ENCODE measurements at places on chromosomes 5 and 9.

DNA sequence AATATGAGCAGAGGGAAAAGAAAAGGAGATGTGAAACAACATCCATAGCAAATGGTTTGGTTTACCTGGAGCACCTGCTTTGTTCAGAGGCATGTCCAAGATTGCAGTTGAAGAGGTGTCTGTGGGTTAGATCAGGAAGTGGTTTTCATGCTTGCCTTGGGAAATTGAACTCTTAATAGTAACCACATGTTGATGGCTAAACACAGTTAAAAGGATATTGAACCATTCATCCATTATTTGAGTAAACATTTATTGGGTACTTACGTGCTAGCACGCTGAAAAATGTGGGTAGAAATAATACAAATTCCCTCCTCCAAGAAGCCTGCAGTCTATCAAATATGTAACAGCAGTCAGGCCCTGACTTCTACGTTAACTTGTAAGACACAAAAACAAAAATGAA lies 235.7 kb upstream of the TNC start:
- DNase-seq: no peak

- peak; percentile 92 for DNase-seq
Measured at GRCh38 chr9:128094166-128094949, 26.3 kb downstream of the SLC25A25 start.

DNA sequence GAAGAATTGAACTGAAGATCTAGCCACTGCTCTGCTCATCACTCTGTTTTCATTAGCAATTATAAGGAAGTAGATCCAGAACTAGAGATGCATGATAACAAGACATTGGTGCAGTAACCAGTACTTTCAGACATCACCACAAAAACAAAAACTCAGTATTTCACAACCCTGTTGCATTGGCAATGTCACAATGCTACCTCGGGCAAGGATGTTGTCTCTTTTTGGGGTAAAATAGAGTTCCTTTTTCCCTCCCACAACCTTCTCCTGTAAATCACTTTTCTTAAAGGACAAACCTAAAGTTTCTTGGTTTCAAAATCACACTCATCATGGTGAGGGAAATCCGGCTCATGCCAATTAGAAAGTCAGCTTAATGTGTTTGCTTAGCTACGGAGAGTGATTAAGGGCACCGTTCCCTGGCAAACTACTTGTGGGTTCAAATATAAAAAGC lies 420.1 kb upstream of the MEF2C start:
- DNase-seq: peak; percentile 42

GRCh38 chr5:169828385-169828784 lies 151.9 kb downstream of the INSYN2B start:
- no peak for DNase-seq

GRCh38 chr5:123673107-123673506 lies 161.1 kb downstream of the CSNK1G3 start:
- no peak for DNase-seq

- no peak for DNase-seq
Measured at GRCh38 chr5:62431735-62432620, 19.4 kb downstream of the IPO11 start.

- no peak for DNase-seq
Measured at GRCh38 chr9:87581513-87581912, 83.8 kb downstream of the DAPK1 start.

- peak; percentile 59 for DNase-seq
Measured at GRCh38 chr5:87307796-87308423, 40.2 kb downstream of the RASA1 start.

DNA sequence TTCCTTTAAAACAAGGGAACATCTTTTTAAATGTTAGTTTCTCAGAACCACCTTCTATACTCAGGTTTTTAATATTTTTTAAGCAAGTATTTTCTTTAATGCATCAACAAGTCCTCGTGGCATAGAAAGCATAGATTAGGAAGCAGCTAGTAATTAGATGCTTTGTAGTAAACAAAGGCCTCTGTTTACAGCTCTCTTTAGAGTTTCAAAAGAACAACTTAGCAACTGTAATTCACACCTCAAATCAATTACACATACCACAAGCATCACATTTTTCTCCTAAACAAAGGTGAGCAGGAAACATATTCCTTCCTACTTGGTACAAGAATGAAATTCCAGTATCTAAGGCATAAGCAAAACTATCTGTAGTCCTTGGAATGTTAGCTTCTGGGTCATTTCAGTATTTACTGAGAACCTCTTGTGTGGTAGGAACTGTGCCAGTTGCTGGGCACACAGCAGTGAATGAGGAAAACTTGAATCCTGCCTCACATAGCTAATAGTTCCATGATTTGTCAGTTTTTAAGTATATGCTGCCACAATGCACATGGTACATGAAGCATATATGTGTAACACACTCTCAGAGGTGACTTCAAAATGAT lies 249.1 kb downstream of the CEMIP2 start:
- DNase-seq: no peak

DNA sequence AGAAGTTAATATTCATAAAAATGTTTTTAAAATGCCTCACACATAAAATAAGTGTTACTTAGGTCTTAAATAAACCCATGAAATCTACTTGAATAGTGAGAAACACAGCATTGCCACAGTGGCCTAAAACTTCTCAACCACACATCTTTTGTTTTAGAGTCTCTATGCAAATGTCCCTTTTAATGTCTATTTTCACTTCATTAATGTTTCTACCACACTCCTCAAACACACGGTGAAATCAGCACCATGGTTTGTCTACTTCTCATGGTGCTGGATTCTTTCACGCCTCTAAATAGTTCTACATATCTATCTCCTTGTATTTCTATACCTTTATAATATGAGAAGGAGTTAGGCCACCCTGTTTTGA lies 111.2 kb downstream of the EDIL3 start:
- no peak for DNase-seq

GRCh38 chr5:108084105-108084504 lies 297.8 kb downstream of the FBXL17 start:
- no peak for DNase-seq
